Glomerular endothelial cell (primary cell): ENCODE measurements at places on chromosomes 5 and 9.

- no peak for DNase-seq
These were observed 206.7 kb downstream of the FAM114A2 start for GRCh38 chr5:153831973-153832372.

DNA sequence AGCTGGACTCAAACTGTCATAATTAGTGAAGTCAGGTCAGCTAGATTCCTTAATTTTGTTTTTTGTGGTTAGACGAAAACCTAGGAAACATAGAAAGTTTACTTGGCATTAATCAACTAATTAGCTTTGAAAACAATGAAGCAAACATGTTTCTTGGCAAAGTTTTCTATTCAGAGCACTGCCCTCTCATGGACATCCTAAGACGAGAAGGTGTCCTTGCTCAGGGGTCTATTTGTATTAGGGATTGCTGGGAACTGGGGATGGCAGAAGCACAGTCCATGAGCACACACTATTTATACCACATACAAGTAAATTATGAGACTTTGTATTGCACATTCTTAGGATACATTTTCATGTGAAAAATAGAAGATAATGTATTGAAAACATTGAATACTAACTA lies 49.7 kb downstream of the POC5 start:
- DNase-seq, result no peak

- DNase-seq, result no peak
These were observed 232.4 kb upstream of the BRINP1 start for GRCh38 chr9:119601632-119602031.

DNA sequence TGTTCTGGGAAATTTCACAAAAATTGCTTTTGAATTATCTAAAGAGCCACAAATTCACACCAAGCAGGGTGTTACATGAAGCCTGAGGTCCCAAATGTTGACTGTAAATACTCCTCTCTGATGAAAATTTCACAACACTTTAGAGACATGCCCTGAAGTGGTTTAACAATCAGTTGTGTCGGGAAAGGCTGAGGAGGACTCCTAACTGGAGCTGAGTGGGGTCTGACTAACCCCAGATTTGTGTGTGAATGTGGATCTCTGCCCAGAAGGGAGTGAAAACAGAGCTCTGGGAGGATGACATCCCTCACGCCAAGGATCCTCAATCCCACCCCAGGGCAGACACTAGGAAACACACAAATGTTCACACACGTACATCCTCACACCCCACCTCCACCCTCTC lies 31.1 kb upstream of the GRXCR2 start:
- no peak for DNase-seq

DNA sequence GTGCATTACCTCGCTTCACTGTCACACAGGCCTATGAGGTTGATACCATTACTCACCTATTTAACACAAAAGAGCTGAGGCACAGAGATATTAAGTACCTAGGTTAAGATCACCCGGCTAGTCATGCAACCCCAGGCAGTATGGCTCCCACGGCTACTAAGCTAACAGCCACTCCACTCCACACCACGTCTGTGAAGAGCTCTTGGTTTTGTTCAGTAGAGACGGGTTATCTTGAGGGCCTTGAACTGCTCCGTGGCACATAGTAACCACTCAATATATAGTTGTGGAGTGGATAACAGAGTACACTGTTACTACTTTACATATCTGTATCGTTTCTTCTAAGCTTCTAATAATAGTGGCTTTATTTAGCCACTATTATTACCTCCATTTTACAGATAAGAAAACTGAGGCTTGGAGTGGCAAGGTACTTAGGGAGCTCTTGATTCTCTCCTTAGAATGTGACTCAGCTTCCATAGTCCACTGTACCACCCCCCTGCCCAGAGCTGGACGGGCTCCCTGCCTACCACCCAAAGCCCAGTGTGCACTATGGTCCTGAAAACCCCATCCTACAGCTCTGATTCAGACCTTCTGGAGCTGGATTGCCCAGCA lies 1.0 kb upstream of the CORO2A start:
- no peak for DNase-seq

DNA sequence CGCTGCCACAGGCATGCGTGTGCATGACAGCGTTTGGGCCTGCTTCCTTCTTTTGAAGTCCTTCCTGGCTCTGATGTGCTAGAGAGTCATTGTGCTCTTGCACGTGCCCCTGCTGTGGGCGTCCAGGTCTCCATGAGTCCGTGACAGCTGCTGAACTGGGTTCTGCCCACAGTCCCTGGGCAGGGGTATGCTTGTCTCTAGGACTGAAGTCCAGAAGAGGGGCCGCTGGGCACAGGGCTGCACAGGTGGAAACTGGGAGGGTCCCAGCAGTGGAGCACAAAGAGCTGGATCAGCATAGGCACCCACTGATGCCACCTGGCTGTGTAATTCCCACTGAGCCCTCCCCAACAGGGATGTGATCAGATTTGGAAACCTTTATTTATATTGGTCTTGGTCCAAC lies 169.4 kb downstream of the IRX2 start:
- DNase-seq, result no peak

GRCh38 chr9:19022206-19022605 lies 10.8 kb downstream of the SAXO1 start:
- no peak for DNase-seq

DNA sequence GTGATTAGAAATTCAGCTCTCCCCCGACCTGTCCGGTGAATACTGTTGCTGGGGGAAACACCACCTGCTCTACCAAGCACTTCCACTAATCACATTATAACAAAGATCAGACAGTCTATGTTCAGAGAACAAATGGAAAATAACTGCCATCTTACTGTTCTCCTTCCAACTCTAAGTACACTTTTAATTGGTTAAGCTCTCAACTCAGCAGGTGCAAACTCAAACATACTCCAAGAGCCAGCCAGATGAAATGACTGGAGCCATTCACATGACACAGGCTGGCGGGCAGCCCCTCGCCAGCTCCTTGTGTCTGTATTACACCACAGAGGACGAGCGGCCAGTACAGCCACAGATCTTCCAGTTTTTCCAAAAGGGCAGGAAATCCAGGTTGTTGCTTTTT lies 16.1 kb downstream of the LIFR start:
- DNase-seq, result no peak

DNA sequence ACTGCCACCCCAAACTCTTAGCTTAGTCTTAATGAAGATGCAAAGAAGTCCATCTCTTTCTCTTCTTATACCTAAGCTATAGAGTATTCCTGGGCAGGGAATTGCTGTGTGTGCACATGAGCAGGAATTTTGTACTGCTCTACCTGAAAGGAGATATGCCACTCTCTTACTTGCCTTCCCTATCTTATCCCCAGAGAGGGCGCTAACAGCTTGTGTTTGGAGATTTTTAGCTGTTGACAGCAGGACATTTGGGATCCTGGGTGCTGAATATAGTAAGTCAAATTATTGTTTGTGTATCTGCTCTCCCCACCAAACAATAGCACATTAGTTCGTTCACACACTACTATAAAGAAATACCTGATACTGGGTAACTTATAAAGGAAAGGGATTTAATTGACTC lies 159.5 kb downstream of the GABRG2 start:
- no peak for DNase-seq

- DNase-seq, result no peak
These were observed 50.2 kb upstream of the DNAH5 start for GRCh38 chr5:13994621-13995253.
